Cardiac fibroblast (primary cell): ENCODE measurements at places on chromosomes 13 and 19.
A peak's percentile ranks its signal among the peaks of the same experiment; 100 is the strongest.

DNA sequence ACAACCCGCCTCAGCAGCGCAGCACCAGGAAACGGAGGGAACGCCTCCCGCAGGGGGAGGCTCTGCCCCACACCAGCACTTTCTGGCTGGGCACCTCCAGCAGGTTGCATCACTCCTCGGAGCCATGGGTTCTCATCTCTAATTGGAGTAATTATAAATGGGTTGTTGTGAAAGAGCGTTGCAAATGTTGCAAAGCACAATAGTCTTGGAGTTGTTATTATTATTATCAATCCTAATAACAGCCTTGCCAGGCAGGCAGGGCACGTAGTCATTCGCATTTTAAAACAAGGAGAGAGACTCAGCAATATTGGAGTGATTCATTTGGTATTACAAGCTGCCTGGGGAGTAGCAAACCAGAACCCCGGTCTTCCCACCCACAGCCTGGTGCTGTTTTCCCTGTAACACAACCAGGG, 108.6 kb upstream of the GJB6 start:
- DNase-seq, result peak; percentile 23

DNA sequence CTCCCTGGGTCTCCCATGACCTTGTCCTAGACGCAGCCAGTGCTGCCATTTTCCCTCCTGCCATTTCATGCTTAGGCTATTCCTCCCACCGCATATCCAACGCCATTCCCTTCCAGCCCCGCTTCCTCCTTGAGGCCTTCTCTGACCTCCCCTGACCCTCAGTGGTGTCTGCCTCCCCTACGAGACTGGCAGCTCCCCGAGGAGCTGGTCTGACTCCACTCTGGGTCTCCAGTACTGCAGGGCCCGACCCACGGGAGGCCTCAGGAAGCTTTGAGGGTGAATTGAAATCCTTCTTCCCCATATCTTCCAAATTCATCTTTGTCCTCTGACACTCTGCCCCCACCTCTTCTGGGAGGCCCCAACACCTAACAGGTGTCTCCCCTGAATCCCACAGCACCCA, 708 bp downstream of the KLK15 start:
- DNase-seq, result no peak

GRCh38 chr13:19071161-19071936, 110.3 kb downstream of the TUBA3C start:
- no peak for DNase-seq

- no peak for DNase-seq
Measured at GRCh38 chr19:18889949-18890745, 5.8 kb downstream of the CERS1 start.

DNA sequence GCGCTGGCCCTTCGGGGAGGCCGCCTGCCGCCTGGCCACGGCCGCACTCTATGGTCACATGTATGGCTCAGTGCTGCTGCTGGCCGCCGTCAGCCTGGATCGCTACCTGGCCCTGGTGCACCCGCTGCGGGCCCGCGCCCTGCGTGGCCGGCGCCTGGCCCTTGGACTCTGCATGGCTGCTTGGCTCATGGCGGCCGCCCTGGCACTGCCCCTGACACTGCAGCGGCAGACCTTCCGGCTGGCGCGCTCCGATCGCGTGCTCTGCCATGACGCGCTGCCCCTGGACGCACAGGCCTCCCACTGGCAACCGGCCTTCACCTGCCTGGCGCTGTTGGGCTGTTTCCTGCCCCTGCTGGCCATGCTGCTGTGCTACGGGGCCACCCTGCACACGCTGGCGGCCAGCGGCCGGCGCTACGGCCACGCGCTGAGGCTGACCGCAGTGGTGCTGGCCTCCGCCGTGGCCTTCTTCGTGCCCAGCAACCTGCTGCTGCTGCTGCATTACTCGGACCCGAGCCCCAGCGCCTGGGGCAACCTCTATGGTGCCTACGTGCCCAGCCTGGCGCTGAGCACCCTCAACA, 1.2 kb downstream of the F2RL3 start:
- DNase-seq, result no peak
